ENCODE measurements at places on chromosomes 1 and 21.
A peak's percentile ranks its signal among the peaks of the same experiment; 100 is the strongest.

- no peak within 1 kb of the TSS for H3K27ac ChIP-seq
- DNase-seq: no peak
- peaks cover 17% of the 10 kb centered on the region for H3K4me1 ChIP-seq
- H3K4me3 ChIP-seq: no peak within 1 kb of the TSS
- H3K36me3 ChIP-seq: no peaks in the 10 kb centered on the region
Observed at GRCh38 chr1:203765029-203765837, at the start of gene LAX1. Gene LAX1 (plus strand): TSS chr1:203765183. CDS start chr1:203765566, 383 bp downstream.

GRCh38 chr1:230753586-230754251, 6.5 kb downstream of the CAPN9 start:
- no peaks in the 10 kb centered on the region for H3K36me3 ChIP-seq
- no peak overlapping the region for H3K4me3 ChIP-seq
- peaks cover 3% of the 10 kb centered on the region for H3K4me1 ChIP-seq

DNA sequence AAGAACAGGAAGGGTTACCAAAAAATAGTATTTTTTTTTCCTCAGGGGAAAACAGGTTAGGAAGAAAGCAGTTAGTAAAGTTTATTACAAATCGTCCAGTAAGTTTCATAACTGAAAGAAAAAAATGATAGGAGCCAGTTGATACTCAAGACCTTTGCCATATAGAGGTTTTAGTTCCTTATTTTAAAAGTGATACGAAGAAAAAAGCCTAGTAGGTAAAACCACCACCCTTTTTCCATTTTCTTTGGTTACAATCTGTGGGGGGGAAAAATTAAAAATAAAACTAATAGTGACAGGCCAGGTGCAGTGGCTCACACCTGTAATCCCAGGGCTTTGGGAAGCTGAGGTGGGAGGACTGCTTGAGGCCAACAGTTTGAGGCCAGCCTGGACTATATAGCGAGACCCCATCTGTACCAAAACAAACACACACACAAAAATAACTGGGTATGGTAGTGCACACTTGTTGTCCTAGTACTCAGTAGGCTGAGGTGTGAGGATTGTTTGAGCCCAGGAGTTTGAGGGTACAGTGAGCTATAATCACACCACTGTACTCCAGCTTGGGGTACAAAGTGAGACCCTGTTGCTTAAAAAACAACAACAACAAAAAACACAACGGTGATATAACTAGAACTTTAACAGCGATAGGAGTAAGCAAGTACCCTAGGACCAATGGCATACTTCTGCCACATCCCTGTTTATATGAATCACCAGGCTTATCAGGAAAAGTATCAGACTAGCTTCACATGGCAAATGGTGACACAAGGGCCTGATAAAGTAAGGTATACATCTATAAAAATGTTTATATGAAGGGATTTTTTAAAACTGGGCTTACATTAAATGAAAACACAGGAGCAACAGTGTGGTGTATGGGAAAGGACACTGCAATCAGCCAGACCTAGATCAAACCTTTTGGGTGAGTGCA, 5.4 kb downstream of the TMEM59 start:
- H3K36me3 ChIP-seq: peaks cover 24% of the 10 kb centered on the region
- H3K4me1 ChIP-seq: peaks cover 6% of the 10 kb centered on the region
- DNase-seq: no peak
- H3K27ac ChIP-seq: no peak overlapping the region
- no peaks in the 10 kb centered on the region for H3K27me3 ChIP-seq

DNA sequence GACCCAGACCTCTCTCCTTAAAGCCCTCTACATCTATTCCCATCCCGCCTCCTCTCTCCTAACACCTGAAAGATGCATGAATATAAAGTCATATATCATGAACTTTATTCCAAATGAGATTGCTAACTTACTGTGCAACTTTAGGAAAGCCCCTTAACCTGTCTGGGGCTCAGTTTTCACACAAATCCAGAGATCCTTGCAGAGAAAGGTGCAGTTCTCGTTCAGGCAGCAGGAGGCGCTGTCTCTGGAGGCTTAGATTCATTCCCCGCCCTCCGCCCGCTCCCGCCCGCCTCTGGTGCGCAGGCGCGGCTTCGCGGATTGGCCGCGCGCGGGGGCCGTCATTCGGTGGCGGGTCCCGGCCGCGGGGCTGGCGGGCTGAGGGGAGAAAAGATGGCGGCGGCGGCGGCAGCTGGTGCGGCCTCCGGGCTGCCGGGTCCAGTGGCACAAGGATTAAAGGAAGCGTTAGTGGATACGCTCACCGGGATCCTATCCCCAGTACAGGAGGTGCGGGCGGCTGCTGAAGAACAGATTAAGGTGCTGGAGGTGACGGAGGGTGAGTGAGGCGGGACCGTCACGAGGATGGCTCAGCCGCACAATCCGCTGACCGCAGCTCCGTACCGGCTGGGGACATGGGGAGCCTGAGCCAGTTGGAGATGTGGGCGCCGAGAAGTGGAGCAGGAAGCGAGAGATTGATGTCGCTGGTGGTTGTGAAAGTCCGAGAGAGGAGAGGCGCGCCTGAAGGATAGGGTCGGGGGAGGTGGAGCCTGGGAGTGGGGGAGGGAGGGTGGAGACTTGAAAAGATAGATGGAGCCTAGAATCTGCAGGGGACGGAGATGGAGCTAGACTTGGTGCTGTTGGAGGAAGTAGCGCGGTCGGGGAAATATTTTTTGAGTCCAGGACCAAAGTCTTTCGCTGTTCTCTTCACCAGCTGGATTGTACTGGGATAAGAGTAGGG, at the start of gene IPO9:
IPO9 (plus strand) TSS at position 338 of the 955 bp plus-strand sequence; CDS start at position 391, 53 bp downstream.
- H3K36me3 ChIP-seq: peaks cover 10% of the 10 kb centered on the region
- H3K4me3 ChIP-seq: peak within 1 kb of the TSS; percentile 92

GRCh38 chr1:64163970-64164369, 39.5 kb upstream of the UBE2U start:
- H3K27ac ChIP-seq: no peak overlapping the region
- H3K27me3 ChIP-seq: no peaks in the 10 kb centered on the region
- DNase-seq: no peak
- H3K4me1 ChIP-seq: no peaks in the 10 kb centered on the region
- H3K36me3 ChIP-seq: no peaks in the 10 kb centered on the region

- no peak for DNase-seq
- H3K36me3 ChIP-seq: peaks cover 57% of the 10 kb centered on the region
- H3K27me3 ChIP-seq: no peaks in the 10 kb centered on the region
Observed at GRCh38 chr1:28535180-28535579, 17.7 kb upstream of the TRNAU1AP start.

- no peak overlapping the region for H3K4me3 ChIP-seq
- H3K36me3 ChIP-seq: 0 out of 2 replicates have a peak, but pooled peaks cover 3% of the 10 kb centered on the region
- no peak for DNase-seq
Observed at GRCh38 chr21:42572906-42573495, 59.3 kb downstream of the SLC37A1 start.

- H3K4me1 ChIP-seq: no peaks in the 10 kb centered on the region
- no peak overlapping the region for H3K4me3 ChIP-seq
- no peak for DNase-seq
- H3K27me3 ChIP-seq: no peaks in the 10 kb centered on the region
Observed at GRCh38 chr1:234067581-234068337, 163.3 kb downstream of the SLC35F3 start.

GRCh38 chr1:206513312-206514111, 6.2 kb downstream of the RASSF5 start:
- peak; percentile 94 for DNase-seq
- H3K4me3 ChIP-seq: no peak overlapping the region
- no peaks in the 10 kb centered on the region for H3K27me3 ChIP-seq
- H3K27ac ChIP-seq: peak overlapping the region; percentile 95
- H3K4me1 ChIP-seq: peaks cover 54% of the 10 kb centered on the region

- H3K27ac ChIP-seq: no peak overlapping the region
- H3K4me3 ChIP-seq: no peak overlapping the region
- no peaks in the 10 kb centered on the region for H3K4me1 ChIP-seq
- no peak for DNase-seq
- H3K27me3 ChIP-seq: no peaks in the 10 kb centered on the region
Observed at GRCh38 chr1:233459470-233459945, 132.0 kb downstream of the MAP3K21 start.

- no peaks in the 10 kb centered on the region for H3K27me3 ChIP-seq
- no peak for DNase-seq
- H3K4me3 ChIP-seq: no peak overlapping the region
- H3K36me3 ChIP-seq: no peaks in the 10 kb centered on the region
- H3K4me1 ChIP-seq: peaks cover 27% of the 10 kb centered on the region
Observed at GRCh38 chr1:246587606-246588005, 21.4 kb downstream of the CNST start.

GRCh38 chr1:192270398-192270797, 46.4 kb upstream of the RGS21 start:
- H3K4me3 ChIP-seq: no peak overlapping the region
- no peak overlapping the region for H3K27ac ChIP-seq
- H3K4me1 ChIP-seq: no peaks in the 10 kb centered on the region

DNA sequence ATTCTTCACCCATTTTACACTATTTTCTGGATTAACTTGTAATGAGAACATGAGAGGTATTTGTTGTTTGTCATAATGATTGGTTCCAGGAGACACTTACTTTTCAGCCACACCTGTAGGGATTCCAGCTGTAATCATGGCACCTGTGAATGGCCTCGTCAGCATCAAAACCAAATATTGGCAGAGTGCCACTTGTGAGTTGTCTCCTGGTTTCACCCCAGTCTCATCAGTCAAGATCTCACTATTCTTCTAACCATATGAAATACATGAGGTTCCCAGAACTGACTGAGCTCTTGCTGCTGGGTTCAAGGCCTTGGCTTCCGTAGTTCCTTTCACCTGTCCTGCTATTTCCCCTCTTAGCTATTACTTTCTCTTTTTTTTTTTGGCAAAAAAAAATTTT, 246.6 kb upstream of the ADGRL2 start:
- no peak overlapping the region for H3K4me3 ChIP-seq
- no peak for DNase-seq
- no peaks in the 10 kb centered on the region for H3K4me1 ChIP-seq
- H3K27ac ChIP-seq: no peak overlapping the region
- H3K36me3 ChIP-seq: no peaks in the 10 kb centered on the region

DNA sequence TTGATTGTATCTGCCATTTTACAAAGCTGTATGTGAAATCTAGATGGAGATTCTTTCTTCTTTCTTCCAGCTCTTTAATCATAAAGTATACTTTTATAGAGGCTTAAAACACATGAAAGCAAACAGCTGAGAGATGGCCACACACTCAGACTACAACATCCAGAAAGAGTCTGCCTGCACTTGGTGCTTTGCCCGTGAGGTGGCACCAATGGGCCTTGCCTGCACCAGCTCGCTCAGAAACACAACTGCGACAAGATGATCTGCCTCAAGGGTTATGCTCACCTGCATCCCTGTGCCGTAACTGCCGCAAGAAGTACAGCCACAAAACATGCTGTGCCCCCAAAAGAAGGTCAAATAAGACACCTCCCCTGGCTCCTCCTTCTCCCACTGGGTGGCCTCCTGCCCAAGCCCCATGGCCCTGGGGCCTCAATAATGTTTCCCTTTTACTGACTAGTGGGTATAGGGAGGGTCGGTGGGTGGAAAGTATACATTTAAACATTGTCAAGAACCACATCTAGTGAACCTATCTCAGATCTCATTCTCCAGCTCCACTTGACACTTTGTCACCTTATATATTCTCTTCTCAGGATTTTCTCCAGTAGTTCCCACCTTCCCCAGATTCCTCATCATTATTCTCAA, 66.7 kb upstream of the ANGPTL3 start:
- no peaks in the 10 kb centered on the region for H3K4me1 ChIP-seq
- H3K4me3 ChIP-seq: no peak overlapping the region
- DNase-seq: peak; percentile 49
- H3K36me3 ChIP-seq: peaks cover 13% of the 10 kb centered on the region
- no peaks in the 10 kb centered on the region for H3K27me3 ChIP-seq

DNA sequence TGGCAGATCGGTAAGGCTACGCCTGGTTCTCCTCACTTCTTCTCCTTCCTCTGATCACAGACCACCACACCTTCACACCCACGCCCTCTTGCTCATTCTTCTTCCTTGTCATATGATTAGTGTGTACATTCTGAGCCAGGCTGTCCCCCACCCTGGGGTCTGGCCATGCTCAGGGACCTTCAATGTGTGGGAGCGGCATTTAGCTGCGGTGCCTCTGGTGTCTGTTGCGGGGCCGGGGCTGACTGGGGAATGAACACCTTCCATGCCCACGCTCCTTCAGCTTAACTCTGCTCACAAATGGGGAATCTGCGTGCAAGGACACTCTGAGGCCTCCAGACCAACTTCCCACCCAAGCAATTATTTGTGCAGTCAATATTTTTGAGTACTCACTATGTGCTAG, 29.4 kb downstream of the QSOX1 start:
- H3K27ac ChIP-seq: no peak overlapping the region
- H3K4me3 ChIP-seq: no peak overlapping the region
- no peaks in the 10 kb centered on the region for H3K27me3 ChIP-seq
- DNase-seq: peak; percentile 47

- no peak overlapping the region for H3K27ac ChIP-seq
- H3K27me3 ChIP-seq: peaks cover 40% of the 10 kb centered on the region
- DNase-seq: no peak
- H3K4me1 ChIP-seq: no peaks in the 10 kb centered on the region
- H3K4me3 ChIP-seq: no peak overlapping the region
Observed at GRCh38 chr1:18263547-18264120, 156.0 kb downstream of the IGSF21 start.

- no peaks in the 10 kb centered on the region for H3K27me3 ChIP-seq
- no peak overlapping the region for H3K4me3 ChIP-seq
- DNase-seq: no peak
- H3K27ac ChIP-seq: no peak overlapping the region
Observed at GRCh38 chr1:199081739-199082138, 442.9 kb downstream of the PTPRC start.

DNA sequence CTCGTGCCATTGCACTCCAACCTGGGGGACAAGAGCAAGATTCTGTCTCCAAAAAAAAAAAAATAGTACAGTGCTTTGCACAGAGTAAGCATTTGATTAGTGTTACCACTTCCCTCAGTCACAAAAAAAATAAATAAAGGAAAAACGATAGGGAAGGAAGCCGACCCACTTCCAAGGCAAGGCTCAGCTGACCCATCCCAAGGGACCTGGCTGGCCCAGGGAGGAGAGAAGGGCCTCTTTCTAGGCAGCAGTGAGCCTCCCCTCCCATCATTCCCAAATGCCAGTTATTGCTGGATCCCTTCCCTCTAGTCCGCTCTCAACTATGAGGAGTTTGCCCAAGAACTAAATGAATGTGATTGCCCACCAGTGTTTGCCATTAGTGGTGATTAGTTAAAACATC, 77.8 kb downstream of the TMEM53 start:
- H3K4me1 ChIP-seq: no peaks in the 10 kb centered on the region
- H3K27me3 ChIP-seq: no peaks in the 10 kb centered on the region
- no peak overlapping the region for H3K4me3 ChIP-seq
- DNase-seq: no peak

GRCh38 chr1:154327466-154328317, 2.4 kb downstream of the ATP8B2 start:
- peak overlapping the region; percentile 9 for H3K4me3 ChIP-seq
- no peaks in the 10 kb centered on the region for H3K27me3 ChIP-seq
- H3K4me1 ChIP-seq: peaks cover 18% of the 10 kb centered on the region
- no peak for DNase-seq
- H3K27ac ChIP-seq: peak overlapping the region; percentile 69

DNA sequence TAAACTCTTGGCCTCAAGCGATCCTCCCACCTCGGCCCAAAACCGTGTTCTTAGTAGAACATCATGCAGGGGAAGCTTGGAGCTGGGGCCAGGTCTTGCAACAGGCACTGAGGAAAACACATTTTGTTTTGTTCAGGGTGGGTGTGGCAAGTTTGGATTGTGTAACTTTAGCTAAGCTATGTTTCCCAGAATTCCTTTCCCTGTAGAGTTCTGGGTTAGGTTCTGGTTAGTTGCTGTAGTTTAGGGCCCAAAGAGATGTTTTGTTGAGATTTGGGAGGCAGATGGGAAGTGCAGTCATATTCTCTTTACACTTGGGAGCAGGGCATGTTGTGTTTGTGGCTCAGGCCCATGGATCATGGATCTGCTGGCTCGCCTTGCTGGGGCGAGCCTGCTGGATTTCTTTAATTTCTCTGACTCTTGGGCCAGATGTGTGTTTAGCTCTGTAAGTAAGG, 24.0 kb downstream of the PLA2G5 start:
- H3K27me3 ChIP-seq: no peaks in the 10 kb centered on the region
- H3K36me3 ChIP-seq: no peaks in the 10 kb centered on the region
- no peaks in the 10 kb centered on the region for H3K4me1 ChIP-seq
- DNase-seq: no peak
- no peak overlapping the region for H3K4me3 ChIP-seq
- H3K27ac ChIP-seq: no peak overlapping the region
